Activated CD4-positive, CD25-positive, alpha-beta regulatory T cell treated with anti-CD3 and anti-CD28 coated beads, Interleukin-2, amount 50 U/mL, for 72 hours (primary cell): ENCODE measurements at places on chromosomes 16 and 17.

DNA sequence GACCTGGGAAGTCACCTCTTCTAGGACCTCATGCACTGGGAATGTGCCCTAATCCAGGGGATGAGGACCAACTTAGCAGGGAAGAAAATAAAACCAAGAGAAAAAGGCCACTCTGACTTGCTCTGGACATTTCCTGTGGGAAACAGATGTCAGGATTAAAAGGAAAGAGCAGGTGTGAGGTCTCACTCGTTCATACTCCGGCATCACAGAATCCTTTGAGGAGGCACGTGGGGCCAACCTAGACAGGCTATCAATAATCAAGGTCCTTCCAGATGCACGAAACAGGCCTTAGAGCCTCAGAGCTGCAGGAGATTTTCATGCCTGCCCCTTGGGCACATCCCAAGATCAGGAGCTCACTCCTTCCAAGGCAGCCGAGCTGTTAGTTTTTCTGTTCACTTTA, 321.5 kb upstream of the CCL2 start:
- DNase-seq = no peak

DNA sequence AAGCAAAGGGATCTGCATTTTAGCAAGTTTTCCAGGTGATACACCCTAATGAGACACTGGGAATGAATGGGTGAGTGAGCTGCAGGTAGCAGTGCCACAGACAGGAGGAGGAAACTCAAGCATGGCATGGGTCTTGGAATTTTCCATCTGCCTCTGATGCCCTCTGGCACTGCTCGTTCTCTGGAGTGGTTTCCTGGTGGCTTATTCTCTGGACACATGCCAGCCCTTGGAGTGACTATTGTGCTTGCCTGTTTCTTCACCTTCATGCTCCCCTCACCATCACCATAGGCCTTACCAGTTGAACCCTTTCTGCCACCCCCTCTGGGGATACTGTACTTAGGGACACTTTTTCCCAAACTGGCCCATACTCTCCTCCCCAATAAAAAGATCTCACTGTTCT, 1.6 kb downstream of the COASY start:
- no peak for DNase-seq

DNA sequence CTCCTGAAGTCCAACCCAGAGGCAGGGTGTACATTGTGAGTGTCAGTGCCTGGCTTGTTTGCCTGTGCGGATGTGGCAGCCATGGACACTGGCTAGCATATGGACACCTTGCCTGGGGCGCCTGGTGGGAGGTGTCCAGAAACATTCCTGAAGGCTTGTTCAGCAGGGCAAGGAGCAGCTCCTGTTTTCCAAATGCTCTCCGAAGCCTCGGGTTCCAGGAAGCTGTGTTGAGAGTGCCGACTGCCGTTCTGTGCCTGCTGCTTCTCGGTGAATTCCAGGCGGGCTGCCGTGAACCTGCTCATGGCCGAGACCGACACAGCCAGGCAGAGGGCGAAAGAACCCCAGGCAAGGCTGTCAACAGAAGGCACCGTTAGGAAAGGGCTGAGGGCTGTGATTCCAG, 10.9 kb upstream of the DHRS7C start:
- no peak for DNase-seq

GRCh38 chr16:88838566-88838965, 18.2 kb downstream of the GALNS start:
- no peak for DNase-seq
